Dermis blood vessel endothelial cell (primary cell): ENCODE measurements at places on chromosomes 5 and 9. TPM values are rescaled to one million over a fixed set of nuclear protein-coding genes. Genes with fewer than 3 reads are reported as not detected.
A peak's percentile ranks its signal among the peaks of the same experiment; 100 is the strongest.

Gene ASTN2
- total RNA-seq, result 1.9 and 3.4 TPM in 2 replicates

Gene WDR31
- total RNA-seq, result 0.17 and 0.37 TPM in 2 replicates

Gene LHX6
- total RNA-seq, result 18.1 and 27.4 TPM in 2 replicates

- no peak for DNase-seq
Observed at GRCh38 chr9:92769286-92769685, 4.7 kb upstream of the BICD2 start.

DNA sequence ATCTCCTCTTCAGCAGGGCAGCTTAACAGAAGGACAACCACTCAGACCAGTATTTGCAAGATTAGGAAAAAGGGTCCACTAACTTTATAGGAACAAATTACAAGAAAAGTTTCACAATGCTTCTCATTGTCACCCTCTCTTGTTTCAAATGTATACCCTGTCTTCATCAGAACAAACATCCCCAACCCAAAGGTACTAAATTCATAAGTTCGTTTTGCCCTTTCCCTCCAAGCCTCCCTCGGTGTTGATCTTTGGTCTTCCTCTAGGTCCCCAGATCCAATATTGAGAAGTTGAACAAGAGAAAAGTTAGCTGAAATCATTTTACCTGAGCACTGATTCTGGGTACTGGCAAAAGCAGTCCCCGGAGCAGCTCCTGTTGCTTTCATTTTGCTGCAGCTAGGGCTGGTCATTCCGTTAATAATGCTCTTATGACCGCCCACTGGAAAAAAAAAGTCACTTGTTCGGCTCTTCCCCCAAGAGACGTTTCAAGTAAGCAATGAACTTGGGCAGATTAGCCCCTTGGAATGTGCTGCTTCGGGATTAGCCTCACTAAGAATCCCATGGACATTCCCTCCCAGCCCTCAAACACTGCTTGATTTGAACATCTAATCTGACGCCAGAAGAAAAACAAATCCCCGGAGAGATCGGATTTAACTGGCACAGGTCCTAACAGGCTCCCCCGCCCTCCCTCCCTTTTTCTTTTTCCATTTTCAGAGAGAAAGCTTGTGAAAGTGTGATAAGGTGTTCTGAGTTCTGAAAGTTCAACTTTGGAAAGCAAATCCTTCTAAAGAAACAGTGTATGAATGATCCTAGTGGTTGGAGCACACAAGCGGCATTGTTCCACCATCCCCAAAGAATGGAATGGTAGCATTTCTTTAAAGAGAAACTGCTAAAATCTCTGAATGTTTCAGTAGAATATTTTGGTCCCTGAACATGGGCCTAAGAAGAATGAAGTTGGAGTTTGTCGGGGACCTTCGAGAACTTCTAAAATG is 252.5 kb downstream of the TRPM3 start:
- DNase-seq, result no peak

DNA sequence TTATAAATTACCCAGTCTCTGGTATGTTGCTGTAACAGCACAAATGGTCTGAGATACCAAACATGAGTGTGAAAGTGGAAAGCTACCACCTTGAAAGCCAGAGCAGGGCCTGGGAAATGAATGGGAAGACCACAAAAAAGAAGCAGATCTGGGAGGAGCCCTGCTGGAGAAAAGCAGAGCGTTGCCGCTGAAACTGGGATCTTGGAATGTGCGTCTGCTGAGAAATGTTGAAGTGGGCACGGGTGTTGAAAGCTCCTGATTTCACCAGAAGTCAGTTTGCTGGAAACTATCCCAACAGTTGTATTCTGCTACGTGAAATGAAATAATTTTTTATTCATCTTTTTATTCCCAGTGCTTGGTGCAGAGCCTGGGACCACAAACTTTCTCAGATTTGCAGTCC is 40.0 kb downstream of the NUDT12 start:
- no peak for DNase-seq

DNA sequence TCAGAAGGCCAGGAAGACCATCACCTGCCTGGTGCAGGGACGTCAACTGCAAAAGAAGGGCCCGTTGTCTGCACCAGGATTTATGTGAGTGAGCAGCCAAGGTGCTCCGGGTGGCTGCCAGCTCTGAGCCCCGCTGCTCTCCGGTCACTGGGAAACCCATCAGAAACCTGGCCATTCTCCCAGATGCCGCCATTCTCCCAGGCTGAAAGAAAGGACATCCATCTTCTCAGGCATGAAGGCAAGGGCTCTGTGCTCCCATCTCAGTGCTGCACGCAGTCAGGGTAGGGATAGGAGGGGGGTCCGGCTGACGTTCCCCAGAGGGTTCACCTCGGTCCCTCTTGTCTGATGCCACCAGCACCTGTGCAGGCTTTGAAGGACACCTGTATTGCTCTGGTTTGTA is 158.4 kb downstream of the ERCC6L2 start:
- no peak for DNase-seq

- no peak for DNase-seq
Observed at GRCh38 chr5:83029912-83030311, 47.3 kb downstream of the TMEM167A start.

- DNase-seq, result peak; percentile 73
Observed at GRCh38 chr5:154446195-154447088, 645 bp downstream of the SAP30L start.

DNA sequence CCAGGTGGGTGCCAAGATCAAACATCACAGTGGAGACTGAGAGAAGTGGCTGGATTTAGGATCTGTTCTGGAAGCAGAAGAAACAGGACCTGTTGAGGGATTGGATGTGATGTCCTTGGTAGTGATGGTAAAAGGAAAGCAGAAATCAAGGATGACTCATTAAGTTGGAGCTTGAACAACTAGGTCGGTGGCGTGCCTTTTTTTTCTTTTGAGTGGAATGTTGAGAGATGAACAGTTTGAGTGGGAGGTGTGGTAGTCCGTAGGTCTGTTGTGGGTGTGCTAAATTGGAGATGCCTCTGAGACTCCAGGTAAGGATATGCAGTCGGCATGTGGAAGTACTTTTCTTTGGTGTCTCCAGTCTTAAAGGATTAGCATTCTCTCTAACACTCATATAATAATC is 92.1 kb upstream of the IL12B start:
- DNase-seq, result no peak

DNA sequence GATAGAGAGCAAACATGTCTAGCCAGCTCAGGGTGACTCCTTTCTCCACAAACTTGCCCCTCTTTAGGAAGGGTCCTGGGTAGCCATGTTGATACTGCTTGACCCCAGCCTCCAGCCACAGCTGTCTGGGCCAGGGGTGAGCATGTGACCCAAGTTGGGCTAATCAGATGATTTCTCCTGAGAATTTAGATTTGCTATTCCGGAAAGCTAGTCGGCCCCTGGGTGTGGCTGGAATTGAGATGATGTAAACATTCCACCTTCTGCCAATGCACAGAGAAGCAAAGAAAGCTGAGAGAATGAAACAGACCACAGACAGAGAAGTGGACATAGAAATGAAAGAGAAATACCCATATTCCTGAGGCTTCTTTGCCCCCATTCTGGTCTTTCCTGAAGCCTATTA is 17.8 kb upstream of the B4GALT1 start:
- no peak for DNase-seq
